Neuronal stem cell (in vitro differentiated cells): ENCODE measurements at places on chromosomes 5 and 9.
A peak's percentile ranks its signal among the peaks of the same experiment; 100 is the strongest.

- DNase-seq, result no peak
Measured at GRCh38 chr9:6777213-6777902, 19.6 kb downstream of the KDM4C start.

DNA sequence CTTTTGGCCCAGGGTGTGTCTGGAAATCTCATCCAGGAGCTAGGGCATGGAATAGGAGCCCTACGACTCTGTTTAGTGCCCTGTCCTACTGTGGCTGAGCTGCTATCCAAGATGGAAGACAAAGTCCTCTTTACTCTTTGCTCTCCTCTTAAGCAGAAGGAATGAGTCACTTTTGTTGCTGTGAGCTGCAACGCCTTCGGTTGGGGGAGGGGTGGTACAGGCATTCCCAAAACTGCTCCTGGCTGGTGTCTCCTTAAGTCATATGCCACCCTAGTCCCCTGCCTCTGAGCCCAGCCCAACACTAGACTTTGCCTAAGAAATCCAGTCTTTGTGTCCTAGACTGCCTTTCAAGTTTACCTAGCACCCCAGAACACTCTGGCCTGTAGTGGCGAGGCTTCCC, 99.9 kb downstream of the PRR16 start:
- DNase-seq, result no peak

GRCh38 chr5:139061856-139062255, 136.3 kb downstream of the SIL1 start:
- peak; percentile 40 for DNase-seq

DNA sequence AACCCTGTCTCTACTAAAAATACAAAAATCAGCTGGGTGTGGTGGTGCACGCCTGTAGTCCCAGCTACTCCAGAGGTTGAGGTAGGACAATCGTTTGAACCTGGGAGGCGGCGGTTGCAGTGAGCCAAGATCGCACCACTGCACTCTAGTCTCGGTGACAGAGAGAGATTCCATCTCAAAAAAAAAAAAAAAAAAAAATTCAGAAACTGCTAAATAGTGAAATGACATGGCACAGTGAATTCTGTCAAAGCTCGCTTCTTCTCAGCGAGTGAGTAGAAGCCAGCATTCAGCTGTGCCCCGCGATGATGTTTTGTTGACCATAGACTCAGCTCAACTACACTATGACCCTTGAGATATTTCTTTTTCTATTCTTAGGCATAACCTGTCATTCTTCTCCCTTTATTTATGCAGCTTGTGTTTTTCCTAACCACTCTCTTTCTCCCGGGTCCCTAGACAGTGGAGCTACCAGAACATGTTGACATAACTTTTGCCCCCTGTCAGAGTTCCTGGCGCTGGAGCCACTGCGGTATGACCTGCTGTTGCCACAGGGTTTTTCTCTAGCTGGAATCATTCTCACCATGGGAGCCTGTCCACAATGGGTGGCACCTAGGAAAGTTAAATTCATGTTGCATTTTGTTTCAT, 13.5 kb upstream of the IQGAP2 start:
- no peak for DNase-seq

GRCh38 chr9:105842023-105842644, 147.8 kb downstream of the TMEM38B start:
- peak; percentile 14 for DNase-seq

DNA sequence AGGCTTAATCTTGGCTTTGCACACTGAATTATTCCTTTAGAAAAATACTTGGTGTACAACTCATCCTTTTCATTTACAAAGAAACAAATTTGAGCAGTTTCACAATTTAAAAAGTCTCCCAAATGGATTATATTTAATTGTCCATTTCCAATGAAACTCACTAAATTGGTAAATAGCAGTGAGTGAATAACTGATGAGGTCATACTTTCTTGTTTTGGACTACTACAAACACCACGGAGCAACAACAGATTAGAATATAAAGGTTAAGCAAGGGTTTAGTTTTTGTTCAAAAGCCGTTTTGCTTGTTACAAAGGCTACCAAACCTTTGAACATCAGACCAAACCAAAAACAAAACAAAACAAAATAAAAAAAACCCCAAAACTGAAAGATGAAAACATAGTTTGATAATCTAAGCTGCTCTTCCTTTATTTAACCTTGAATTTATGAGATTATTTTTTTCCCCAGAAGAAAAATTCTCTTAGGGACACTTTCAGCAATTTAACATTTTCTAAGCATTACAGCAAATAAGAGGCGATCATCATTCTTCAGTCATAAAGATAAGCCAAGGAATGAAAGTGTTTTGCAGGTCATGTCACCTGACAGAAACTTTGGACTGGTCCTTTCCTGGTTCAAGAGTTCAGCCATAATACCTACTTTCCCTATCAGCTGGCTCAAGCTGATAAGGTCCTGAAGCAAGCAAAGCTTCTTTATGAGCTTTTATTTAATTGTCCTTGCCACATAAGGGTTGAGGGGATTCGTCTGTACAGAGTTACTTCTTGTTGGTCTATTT, 99.7 kb upstream of the CDKN2B start:
- no peak for DNase-seq

DNA sequence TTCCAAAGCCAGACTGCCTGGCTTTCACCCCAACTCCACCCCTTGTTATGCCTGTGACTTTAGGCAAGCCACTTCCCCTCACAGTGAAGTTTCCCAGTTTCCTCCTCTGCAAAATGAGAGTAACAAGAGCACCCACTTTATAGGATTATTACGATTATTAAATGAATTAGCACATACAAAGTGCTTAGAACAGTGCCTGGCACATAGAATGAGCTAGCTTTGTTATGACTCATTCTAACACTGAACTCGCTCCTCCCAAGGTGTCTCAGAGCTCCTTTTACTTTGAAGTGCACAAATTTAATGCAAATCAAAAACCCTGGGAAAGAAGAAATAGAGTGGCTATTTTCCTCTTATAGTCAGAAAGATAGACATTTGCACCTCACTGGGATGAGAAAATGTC, 34.3 kb downstream of the DNAH5 start:
- no peak for DNase-seq

DNA sequence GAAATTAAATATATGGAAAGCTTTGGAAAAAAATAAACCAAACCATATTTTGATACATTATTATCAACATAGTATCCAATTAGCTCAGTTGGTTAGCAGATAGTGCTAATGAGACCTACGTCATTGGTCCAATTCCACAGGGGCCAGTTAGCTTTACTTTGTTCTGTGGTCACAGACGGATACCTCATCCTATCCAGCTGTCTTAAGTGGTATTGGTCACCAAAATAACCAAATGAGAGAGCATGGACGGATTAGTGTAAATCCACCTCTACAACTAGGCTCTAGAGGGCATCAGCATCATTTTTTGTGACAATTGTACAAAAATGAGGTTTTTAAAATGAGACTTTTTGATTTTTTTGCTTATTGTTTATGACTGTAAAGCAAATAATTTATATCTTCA, 364.2 kb downstream of the KIAA0825 start:
- DNase-seq, result no peak

- DNase-seq, result no peak
Measured at GRCh38 chr9:73327149-73327548, 175.5 kb downstream of the ANXA1 start.

DNA sequence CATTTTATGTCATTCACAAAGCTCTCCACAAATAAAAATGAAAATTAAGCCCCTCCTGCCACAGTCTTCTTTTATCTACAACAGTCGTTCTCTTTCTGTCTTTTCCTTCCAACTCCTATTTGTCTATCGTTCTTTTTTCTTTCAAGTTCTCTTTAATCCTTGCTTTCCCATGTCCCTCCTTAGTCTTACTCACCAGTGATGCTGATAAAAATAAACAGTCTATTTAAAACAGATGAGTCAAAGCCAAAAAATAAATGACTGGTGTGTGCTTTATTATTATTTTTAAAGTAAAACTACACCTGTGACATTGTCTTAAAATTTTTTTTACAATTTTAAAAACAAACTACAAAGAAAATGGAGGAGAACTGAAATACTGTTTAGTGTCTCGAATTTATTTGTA, 137.1 kb upstream of the TMEM161B start:
- no peak for DNase-seq

DNA sequence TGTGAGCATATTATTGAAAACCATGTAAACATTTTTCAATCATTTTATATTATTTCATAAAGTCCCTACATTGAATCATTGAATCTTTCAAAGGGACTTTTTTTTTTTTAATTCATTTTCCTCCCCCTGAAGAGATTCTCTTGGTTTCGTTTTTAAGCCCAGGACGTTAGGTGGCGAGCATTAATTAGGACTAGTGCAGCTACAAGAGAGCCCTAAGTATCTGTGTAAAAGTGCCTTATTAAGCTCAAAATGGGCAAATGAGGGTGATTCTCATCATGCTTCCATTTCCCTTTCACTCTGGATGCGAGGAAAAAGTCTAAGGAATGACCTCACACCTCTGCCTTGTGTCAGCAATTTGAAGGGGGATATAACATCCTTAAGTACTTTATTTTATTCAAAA, 517.9 kb upstream of the ITGA1 start:
- no peak for DNase-seq

DNA sequence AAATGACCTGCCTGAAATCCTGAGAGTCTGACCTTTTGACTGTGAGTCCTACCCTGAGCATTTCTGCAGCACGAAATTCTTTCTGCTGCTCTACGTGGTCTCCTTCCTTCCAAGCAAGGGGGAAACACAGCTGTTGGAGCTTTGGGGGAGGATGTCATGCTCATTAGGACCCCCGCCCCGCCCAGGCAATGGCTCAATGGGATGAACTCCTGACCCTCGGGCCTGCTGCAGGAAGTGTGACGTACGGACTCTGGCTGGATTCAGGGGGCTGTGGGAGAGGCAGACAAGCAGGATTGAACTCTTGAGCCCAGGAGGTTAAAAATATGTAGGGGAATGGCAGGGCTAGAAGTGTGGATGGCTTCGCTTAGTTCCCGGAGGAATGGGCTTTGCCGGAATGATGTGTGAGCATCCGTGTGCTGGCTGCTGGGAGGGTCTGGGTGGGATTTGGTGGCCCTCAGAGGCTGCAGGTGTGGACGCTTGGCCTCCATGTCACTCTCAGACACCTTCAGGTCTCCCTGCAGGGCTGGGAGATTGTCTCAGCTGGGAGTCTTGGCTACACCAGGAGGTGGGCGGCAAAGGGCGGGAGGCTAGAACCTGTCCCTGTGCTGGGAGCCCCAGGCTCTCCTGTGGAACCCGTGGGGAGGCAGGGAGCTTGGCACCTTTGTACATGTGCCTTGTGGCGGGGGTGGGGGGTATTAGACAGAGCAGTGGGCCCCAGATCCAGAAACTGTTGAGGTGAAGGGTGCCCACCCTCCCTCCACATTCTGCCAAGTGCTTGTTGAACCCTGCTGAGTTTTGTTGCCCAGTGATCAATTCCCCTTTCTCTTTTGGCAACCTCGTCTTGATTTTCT, 26.3 kb downstream of the STC2 start:
- DNase-seq, result peak; percentile 62

DNA sequence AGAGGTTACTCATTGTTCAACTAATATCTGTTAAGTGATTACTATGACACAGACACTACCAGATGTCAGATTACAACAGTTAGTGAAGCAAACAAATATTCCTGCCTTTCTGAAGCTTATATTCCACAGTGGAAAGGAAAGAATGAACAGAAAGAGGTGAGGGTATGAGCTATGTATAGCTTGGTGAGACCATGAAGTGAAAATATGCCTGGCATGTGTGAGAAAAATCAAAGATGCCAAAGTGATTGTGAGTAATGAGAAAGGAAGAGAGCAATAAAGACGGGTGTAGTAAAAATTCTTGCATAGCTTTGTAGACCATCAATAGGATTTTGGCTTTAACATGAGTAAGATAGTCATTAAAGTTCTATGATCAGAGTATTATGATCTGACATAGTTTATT, 734.5 kb upstream of the NUDT12 start:
- DNase-seq, result no peak

DNA sequence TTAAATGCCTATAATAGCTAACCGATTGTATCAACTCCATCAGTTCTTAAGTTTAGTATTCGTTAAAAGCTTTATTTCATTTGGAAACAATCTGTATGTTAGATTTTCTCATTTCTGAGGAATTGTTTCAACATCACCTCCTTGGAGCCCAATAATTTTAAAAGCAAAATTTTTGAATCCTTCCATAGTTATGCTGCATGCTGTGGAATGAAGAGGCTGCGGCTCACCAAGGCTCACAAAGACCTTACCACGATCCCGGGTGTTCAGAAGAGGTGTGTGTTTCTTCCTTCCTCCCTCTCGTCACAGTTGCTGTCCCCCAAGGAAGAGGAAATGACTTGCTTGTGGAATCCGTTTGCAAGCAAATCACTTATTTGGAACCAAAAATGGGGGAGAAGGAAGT, 143.8 kb downstream of the FGF1 start:
- DNase-seq, result no peak

DNA sequence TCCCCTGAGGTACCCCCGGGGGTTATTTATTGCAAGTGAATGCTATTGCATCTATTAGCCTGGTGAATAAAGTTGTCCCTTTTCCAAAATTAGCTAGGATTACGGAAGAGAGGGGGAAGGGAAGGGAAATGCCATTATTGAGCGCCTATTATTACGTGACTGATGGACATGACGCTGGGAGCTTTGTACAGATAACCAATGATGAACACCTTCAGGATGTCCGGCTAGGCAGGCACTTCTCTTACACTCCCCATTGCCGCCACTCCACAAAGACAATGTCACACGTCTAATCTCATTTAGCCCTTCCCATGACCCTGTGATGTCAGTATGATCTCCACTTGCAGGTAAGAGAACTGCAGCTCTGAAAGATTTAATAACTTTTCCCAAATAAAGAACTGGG, 9.4 kb downstream of the GABRP start:
- no peak for DNase-seq

DNA sequence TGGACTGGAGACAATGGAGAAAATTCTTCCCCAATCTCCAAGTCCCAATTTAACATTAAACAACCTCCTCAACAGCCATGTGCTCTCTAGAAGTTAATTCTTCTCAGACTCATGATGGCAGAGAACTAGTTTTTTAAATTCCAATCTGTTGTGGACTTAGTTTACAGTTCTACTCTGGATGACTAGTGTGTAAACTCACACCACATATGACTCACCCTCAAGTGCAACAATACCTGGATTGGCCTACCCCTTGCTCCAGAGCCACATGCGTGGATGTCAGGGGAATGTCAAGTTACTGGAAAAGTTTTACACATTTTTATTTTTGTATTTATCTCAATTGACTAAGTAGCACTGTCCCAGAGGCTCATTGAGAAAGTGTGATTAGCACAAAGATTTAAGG, 136.0 kb upstream of the EFNA5 start:
- DNase-seq, result no peak

DNA sequence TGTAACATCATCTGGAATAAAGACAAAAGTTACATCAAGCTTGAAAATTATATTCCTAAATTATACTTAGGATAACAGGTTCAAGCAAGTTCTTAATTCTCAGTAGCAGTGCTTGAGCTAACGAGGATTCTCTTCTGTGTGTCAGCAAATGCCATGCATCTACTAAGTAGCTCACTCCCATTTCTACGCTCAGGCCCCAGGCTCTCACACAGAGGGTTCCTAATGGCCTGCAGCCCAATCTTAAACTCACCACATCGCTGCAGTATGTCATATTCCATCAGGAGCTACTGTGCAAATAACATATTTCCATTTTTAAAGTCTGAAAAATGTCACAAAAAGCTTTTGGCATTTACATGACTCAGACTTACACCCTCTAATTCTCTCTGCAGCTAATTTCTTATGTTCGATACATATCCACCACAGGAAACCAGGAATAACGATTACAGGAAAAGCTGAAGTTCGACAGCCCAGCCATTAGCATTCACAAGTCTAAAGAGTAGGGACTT, 474.8 kb downstream of the EFNA5 start:
- no peak for DNase-seq
